Mesendoderm (in vitro differentiated cells): ENCODE measurements at places on chromosomes 13 and 19.

DNA sequence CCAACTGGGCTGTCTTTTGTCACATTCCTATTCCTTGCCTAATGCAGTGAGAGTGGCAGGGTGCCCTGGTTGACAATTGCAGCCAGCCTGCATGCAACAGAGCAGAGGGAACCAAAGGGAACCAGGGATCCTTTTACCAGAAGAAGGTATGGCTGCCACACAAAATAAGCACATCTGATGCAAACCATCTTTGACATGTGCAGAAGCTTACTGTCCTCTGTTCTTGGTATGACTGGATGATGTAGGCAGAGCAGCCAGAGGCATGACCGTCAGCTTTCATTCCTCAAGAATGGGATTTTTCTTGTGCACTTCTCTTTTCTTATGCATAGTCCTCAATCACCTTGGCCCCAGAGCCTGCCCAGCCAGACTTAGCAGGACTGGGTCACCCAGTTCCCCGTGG lies 116.1 kb downstream of the UQCRFS1 start:
- no peak for DNase-seq

GRCh38 chr13:31367410-31367809 lies 167.6 kb downstream of the B3GLCT start:
- peak; percentile 3 for DNase-seq

GRCh38 chr19:3047496-3048189 lies 14.7 kb downstream of the TLE5 start:
- peak; percentile 94 for DNase-seq

DNA sequence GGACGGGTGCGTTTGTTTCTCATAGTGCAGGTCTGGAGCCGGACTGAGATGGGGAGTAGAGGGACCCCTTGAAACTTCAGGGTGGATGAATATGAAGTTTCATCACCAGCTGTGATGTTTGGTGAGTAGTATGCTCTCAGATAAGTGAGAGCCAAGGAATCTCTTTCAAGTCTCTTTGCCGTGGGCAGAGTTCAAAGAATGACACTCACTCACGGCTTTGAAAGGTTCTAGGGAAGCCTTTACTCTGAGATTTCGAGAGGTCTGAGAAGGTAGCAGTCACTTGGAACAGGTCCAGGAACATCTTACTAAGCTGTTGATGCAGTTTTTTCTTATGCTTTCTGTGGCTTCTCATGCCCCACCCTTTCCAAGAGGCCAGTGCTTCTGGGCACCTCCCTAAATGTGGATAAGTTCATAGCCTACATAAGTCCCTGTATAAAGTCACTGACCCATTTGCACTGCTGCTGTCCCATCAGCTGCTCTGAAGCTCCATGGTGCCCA lies at the start of gene IGFL2:
Gene IGFL2 (plus strand): TSS at position 448 of the 498 bp plus-strand sequence. CDS start 41 bp downstream, at position 489.
- no peak for DNase-seq

GRCh38 chr13:108342369-108343289 lies 73.1 kb downstream of the TNFSF13B start:
- peak; percentile 48 for DNase-seq

DNA sequence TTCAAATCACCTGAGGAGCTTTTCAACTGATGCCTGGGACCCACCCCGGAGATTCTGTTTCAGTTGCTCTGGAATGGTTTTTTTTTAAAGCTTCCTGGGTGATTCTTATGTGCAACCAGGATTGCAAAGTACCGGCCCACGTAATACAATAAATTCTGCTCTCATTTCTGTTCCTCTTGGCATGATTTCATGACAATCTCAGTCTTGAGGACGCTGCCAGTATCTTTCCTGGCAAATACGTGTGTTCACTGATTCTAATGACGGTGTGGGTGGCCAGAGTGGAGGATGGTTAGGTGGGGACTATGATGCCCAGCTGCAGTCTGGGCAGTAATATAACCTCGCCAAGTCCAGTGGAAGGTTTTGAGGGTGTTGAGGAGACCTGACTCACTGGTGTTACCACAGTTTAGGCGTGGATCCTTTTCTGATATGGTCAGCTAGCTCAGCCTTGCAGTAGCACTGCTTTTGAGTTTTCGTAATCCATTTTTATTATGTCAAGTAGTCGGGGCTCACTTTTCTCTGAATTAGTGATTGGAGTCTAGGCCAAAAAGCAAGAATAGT lies 49.4 kb downstream of the FAM124A start:
- no peak for DNase-seq

DNA sequence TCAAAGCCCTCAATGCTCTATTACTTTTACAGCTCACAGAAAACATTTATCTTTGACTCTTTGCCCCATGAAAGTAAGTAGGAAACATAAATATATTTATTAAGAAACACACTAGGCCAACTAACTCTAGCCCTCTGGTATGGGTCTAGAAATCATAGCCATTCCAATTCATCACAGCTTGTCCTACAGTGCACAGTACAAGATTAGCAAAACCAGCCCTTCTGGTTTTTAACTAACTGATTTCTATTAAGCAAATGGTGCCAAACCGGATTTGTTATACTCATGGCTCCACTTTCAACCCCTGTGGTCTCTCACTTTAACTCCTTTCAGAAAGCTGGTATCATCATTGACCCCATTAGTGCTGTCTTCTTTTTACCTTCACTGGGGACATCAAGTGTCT lies 5.6 kb upstream of the LRRC63 start:
- DNase-seq, result no peak

DNA sequence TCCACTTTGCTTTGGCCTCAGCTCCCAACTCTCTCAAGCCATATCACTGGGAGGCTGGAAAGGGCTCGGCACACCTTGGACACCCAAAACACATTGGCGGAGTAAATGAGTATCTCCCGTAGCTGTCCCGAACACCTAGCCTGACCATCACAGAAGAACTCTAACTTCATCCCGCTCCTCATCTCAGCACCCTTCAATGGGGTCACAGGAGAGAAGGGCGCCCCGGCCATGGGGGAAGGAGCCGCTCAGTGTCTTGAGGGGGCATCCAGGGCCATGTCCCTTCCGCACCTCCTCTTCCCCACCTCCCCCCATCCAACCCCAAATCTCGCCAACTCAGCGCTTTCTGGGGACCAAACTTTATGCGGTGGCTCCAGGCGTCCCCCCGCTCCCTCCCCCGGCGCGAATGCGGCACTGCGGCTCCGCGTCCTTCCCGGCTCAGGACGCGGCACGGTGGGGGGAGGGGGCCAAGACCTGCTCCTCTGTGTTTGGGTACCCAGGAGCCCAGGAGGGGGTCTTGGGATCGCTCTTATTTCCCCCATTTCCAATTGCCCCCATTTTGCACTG lies 3.0 kb downstream of the KCNC3 start:
- no peak for DNase-seq

DNA sequence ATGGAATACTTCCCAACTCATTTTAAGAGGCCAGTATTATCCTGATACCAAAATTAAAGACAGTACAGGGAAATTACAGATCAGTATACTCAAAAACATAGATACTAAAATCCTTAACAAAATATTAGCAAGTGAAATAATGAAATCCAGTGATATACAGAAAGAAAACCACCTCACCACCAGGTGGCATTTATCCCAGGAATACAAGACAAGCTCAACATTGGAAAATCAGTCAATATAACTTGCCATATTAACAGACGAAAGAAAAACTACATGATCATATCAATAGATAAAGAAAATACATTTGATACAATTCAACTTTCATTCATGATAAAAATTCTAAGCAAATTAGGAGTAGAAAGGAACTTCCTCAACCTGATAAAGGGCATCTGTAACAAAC lies 6.7 kb upstream of the GNA15 start:
- no peak for DNase-seq
